ENCODE measurements at places on chromosomes 7 and 10. TPM values are rescaled to one million over a fixed set of nuclear protein-coding genes. Genes with fewer than 3 reads are reported as not detected.
A peak's percentile ranks its signal among the peaks of the same experiment; 100 is the strongest.

GRCh38 chr10:36621346-36621745 lies 504.1 kb upstream of the ANKRD30A start:
- DNase-seq, result no peak

DNA sequence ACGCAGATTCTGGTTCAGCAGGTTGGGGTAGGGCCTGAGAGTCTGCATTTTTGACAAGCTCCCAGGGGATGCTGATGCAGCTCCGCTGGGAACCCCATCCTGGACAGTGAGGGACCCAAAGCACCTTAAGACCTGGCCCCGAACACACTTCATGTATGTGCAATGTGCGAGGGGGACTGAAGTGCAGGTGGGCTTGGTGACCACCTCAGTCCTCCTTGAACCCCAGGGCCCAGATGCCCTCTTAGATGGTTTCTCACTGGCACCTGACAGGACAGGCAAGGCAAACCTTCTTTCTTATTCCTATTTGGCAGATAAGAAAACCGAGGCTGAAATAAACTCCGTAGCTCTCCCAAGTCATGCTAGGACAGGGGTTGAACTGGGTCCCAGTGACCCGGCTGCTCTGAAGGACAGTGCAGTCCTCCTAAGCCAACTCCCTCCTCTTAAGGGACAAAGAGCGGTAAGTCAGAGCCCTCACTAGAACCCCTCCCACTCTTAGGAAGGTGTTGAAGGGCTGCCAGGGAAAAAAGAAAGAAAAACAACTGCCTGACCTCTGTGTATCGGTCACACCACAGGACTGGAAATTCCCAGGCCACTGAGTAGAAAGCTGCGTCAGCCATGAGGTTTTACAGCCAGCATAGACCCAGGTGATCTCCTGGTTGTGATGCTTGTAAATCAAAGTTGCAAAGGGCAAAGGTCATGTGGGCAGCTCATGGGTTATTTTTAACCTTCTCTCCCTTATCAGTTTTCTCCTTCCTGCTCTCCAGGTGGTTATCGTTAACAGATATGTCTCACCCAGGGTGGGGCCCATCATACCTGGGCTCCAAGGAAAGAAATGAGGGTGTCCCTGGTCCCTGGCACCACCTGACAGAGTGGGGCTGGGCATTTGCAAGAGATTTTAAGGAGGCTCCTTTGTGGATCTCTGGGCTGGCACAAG lies 90.9 kb upstream of the SMNDC1 start:
- peak; percentile 72 for DNase-seq

DNA sequence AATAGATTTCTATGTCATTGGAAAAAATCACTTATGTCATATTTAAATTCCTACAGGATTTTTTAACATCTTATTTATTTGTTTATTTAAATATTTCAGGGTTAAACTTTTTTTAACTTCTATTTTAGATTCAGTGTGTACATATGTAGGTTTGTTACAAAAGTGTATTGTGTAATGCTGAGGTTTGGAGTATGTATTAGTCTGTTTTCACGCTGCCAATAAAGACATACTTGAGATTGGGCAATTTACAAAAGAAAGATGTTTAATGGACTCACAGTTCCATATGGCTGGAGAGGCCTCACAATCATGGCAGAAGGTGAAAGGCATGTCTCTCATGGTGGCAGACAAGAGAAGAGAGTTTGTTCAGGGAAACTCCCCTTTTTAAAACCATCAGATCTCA lies 65.4 kb downstream of the MGAM2 start:
- no peak for DNase-seq

The GHRHR gene
- total RNA-seq, result 1.3 TPM

The NRCAM gene
- total RNA-seq, result 0.93 TPM
